ENCODE measurements at places on chromosomes 11 and 22.

DNA sequence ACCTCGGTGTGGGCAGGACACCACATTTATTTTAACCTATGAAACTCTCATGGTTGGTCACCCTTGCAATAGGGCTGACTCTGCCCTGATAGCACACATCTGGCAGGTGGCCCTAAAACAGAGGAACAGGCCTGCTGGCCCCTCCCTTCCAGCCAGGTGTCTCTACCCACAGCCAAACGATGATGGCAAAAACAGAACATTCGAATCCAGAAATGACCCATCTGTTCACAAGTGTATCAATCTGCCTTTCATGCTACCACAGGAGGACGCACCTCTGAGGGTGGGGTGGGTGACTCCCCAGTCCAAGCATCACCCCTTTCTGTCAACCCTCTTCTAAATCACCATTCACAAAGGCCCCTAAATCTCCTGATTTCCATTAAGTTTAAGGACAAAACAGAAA is 118.1 kb downstream of the ETS1 start:
- no peak for DNase-seq

GRCh38 chr11:114058026-114058706 is 1.3 kb upstream of the ZBTB16 start:
- DNase-seq, result no peak

GRCh38 chr11:833114-833791 is 501 bp downstream of the CD151 start:
- DNase-seq, result no peak

GRCh38 chr11:7893796-7894195 is 37.3 kb downstream of the OR10A6 start:
- DNase-seq, result no peak

- no peak for DNase-seq
Measured at GRCh38 chr11:1336836-1337646, 27.6 kb upstream of the TOLLIP start.

DNA sequence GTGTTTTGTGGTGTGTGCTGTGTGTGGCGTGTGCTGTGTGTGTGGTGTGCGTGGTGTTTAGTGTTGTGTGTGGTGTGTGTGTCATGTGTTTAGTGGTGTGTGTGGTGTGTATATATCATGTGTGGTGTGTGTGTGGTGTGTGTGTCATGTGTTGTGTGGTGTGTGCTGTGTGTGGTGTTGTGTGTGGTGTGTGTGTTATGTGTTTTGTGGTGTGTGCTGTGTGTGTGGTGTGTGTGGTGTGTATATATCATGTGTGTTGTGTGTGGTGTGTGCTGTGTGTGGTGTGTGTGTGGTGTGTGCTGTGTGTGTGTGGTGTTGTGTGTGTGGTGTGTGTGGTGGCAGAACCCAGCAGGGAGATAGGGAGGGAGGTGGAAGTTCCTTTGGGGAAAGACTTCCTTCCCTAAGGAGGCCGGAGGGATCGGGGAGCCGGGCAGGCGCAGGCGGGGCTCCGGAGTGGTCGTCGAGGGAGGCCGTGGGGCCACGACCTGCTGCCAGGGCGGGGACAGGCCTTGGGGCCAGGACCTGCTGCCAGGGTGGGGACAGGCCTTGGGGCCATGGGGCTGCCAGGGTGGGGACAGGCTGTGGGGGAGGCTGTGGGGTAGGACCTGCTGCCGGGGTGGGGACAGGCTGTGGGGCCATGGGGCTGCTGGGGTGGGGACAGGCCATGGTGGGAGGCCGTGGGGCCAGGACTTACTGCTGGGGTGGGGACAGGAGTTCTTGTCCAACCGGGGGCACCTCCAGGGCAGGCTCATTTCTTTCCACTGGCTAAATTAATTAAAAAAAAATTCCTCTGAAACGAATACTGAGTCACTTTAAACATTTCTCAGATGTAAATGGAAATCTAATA is 15.2 kb downstream of the PIM3 start:
- no peak for DNase-seq

GRCh38 chr22:34294476-34294875 is 374.2 kb upstream of the LARGE1 start:
- DNase-seq, result no peak

DNA sequence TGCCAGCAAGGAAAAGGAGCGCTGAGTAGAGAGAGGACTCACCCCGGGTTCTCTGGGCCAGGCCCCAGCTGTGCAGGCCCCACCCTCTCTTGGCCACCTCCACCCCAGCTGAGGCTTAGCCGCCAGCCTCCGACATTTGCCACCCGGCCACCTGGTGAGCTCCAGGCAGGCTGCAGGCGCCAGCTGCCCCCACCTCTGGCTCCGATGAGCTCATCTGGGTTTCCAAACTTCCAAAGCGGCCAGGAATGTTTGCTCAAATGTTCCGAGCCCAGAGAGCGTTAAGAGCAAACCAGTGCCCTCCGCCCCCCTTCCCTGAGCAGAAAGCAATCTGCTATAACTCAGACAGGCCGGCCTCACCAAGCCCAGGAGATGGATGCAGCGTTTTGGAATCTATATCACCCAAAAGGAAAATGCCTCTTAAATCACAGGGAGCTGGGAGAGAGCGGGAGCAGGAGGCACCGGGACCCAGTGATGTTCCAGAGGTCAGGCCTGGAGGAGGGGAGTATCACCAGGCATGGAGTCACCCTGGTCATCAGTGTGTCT is 9.1 kb upstream of the MN1 start:
- no peak for DNase-seq

- no peak for DNase-seq
Measured at GRCh38 chr11:1880746-1881441, 10.8 kb downstream of the PRR33 start.

DNA sequence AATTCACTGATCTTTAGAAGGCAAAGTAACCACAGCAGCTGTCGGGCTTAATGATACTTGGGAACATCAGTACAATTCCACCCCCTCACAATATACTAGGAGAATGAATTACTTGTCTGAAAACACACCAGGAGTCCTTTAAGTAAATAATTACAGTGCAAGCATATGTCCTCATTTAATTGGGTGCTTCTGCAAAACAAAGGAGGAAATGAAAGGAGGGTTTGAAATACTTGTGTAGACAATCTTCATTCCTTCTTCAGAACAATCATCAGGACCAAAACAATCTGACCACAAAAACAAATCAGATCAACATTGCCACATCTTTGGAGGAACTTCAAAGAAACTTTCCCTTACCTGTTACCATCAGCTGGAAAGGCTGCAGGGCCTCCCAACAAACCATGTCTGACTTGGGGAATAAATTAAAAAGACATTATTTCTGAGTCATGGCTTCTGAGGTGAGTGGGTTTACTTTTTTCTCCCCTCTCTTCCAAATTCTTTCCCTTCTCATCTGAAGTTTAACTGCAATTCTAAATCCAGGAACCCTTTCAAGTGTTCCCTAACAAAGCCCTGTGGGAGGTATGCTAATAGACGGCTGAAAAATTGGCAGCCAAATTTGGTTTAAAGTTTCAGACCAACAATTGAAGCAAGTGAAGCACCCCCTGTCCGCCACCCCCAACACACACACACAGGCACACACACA is 12.5 kb upstream of the CCDC117 start:
- no peak for DNase-seq

DNA sequence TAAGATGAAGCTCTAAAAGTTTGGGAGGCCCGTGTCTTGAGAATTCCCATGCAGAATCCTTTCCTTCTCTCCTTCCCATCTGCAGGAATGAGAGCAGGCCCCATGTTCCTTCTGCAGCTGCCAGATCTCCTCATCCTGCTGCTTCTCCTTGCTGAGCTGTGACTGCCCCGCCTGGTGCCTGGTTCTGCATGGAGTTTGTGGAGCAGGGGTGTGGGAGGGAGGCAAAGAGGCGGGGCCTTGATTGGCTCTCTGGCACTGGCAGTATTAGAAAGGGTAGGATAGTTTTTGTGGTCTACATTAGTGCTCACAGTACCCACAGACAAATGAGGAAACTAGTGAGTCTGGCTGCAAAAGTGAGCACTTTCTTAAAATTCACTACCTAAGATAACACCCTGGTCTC is 91.1 kb upstream of the CLPB start:
- DNase-seq, result no peak

DNA sequence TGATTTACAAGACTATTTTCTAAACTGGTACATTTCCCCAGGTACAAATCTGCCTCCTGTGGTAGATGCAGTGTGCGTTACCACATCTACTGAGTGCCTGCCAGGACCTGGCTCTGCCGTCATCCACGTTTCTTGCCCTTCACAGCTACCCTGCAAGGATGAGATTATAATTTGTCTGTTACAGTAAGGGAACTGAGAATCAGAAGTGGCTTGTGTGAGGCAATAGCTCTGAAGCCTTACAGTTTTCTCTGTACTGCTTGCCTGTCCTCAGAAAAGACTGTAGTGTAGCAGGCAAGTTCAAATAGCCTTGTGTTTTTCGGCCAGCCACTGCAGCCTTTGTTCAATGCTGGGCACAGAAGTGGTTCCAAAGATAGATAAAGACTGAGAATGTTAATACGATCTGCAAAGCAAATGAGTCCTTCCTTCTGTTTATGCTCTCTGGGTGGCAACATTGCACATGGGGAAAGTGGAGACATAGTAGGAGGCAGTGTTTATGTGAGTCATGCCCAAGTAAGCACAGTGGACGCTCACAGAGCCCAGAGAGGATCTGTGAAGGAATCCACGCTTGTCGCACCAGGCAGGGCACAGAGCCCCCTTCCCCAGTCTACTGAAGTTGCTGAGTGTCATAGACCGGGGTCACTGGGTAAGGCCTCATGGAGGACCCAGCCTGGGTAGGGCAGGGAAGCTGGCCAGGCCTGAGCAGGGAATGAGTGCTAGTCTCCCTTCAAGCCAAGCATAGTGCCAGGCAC is 49.1 kb downstream of the MICAL2 start:
- DNase-seq, result peak; percentile 82

DNA sequence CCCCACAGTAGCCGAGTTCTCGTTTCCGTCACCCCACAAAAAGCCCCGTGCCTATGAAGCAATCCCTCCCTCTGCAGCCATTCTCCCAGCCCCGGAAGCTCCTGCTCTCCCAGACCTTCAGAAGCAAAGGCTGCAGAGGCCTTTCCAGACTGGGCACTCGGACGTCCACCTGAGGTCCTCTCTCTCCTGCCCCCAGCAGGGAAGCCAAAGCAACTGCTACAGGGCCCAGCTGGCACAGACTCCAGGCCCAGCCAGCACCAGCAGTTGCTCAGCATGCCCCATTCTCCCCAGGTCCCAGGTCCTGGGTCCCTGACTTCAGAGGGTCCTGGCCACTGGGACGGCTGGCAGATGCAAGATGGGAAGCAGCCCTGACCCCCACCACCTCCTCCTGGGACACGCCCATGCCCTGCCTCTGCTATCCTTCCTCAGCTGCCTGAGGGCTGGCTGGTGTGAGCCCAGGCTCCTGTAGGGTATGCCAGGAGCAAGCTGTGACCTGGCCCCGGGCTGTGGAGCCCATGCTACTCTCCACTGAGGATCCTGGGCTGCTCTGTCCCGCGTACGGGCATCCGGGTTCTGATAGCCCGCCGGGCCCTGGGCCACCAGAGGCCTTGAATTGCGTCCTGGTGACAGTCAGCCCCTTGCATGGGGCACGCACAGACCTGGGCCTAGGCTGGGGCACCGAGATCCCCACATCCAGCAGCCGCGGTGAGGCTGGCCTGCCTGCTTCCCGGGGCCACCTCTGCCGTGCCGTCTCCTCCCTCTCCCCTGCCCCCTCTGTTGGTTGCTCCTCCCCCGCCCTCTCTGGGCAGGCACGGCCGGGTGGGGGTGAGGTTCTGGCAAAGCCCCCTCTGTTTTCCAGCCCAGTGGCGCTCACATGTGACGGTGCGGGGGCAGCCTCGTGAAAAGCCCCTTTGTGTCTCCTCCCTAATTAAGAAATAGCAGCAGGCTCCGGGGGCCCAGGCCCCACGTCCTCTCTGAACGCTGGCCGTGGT is 1310.3 kb downstream of the BRD1 start:
- DNase-seq, result no peak

- no peak for DNase-seq
Measured at GRCh38 chr11:105148241-105148640, 8.7 kb upstream of the CARD18 start.

DNA sequence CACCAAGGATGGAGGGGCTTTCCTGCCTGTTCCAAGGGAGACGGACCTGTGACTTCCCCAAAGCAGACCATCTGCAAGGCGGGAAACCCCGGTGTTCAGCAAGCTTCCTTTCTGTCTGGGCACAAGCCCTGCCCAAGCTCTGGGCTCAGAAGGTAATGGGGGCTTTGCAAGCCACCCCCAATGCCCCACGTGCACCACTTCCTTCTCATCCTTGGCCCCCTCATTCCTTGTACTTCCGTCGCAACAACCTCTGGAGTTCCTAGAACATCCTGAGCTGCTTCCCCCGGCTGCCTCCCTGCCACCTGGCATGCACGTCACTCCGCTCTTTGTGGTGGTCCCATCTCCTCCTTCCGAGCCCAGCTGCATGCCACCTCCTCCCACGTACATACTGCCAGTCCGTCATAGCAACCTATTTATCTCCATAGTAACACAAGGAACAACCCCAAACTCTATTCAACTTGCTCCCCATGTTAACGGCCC is 3.9 kb downstream of the MYEOV start:
- DNase-seq, result peak; percentile 75

GRCh38 chr11:126716456-126717083 is 284.0 kb downstream of the KIRREL3 start:
- DNase-seq, result peak; percentile 30

DNA sequence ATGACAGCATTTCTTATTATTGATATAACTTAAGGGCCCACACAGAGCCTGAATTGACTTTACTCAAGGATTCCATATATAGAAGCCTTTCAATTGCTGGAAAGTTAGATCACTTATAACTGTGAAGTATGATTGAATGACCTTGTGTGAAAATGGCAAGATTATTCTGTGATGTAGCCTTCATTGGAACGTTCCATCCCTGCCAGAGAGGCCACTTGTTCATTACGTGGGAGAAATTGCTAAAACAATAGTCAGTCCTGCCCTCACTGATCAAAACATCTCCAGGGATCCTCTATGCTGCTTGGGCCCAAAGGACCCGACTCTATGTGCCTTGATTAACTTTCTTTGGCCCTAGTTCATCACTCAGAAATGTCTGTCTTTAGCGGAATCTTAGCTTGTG is 159.5 kb upstream of the BLID start:
- no peak for DNase-seq

GRCh38 chr22:49594078-49594477 is 233.6 kb downstream of the BRD1 start:
- no peak for DNase-seq

GRCh38 chr11:20926799-20927540 is 257.6 kb downstream of the NELL1 start:
- no peak for DNase-seq

DNA sequence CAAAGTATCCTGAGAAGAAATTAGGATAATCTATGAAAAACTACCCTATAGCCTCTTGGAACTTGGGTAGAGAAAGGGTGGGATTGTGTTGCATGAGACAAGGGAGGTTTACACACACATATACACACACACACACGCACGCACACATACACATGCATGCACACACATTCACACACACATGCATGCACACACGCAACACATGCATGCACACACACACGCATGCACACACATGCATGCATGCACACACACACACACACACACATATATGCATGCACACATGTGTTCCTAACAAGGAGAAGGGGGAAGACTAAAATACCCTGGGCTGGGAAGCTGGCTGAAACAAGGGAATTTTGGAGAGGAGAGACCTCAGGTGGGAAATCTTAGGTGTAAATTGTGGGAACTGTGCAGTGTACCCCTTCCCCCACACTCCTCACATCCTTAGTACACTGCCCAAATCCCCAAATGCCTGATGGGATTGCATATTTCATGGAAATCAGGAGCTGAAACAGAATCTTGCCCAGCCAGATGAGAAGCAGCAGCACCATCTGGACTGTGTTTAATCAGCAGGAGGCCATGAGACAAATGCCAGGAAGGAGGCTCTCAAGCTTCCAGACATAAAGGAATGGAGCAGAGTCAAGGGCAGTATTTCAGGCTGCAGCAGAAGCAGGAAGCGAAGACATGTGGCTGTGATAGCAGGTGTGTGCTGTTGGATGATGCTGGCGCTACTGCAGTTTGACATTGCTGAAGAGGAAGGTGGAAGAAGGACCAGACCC is 14.6 kb upstream of the POLD3 start:
- no peak for DNase-seq
